ENCODE measurements at places on chromosomes 3 and 15.

DNA sequence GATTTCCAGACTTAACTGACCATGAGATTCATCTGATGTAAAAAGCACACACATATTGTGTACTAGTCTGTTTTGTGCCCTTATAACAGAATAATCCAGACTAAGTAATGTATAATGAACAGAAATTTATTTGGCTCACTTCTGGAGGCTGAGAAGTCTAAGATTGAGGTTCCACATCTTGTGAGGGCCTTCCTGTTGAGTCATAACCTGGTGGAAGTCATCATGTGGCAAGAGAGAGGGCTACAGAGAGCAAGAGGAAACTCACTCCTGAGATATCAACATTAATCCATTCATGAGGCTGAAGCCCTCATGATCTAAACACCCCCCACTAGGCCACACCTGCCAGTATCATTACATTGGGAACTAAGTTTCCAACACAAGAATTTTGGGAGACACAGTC, 977.6 kb downstream of the MCTP2 start:
- no peak for DNase-seq

DNA sequence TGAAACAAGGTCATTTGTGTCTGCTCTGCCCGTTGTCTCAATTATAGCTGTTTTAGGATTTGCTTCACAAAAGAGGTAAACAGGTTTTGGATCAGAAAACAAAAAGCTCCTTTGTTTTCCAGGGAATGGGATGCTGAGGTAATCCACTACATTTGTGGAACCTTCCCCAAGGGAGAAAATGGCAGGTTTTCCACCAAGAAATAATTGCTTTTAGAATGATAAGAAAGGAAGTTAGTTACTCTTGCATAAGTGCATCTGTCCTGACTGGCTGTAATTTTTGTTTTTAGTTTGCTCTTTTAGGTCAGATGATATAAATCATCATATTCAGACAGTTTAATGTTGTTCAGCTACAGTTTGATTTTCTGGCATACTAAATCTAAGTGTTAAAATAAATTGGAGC, 198.5 kb upstream of the COL8A1 start:
- DNase-seq, result no peak

GRCh38 chr3:177813322-177813721, 616.0 kb upstream of the TBL1XR1 start:
- no peak for DNase-seq

GRCh38 chr15:44029003-44029402, 166.1 kb downstream of the FRMD5 start:
- no peak for DNase-seq

GRCh38 chr3:7630351-7630911, 769.5 kb downstream of the GRM7 start:
- DNase-seq, result no peak

GRCh38 chr15:48176957-48177356, 1.1 kb downstream of the MYEF2 start:
- no peak for DNase-seq

- no peak for DNase-seq
These were observed 351.6 kb downstream of the NSUN3 start for GRCh38 chr3:94414418-94414817.

DNA sequence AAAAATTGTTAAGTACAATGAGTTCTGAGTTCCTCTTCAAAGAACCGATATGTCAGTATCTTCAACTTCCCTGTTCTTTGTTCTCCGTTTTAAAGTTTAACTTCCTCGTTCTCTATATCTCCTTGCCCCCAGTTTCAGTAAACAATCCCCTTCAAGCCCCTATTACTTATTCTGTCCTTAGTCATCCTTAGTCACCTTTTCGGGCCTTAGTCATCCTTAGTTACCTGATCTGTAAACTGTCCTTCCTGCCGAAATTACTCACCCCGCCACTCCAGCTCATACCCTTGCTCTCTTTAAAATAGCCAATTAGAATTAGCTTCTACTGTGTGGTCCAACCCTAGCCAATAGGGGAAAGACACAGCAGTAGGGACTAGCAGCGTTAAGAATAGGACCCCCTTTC, 1165.6 kb downstream of the NSUN3 start:
- DNase-seq, result no peak

DNA sequence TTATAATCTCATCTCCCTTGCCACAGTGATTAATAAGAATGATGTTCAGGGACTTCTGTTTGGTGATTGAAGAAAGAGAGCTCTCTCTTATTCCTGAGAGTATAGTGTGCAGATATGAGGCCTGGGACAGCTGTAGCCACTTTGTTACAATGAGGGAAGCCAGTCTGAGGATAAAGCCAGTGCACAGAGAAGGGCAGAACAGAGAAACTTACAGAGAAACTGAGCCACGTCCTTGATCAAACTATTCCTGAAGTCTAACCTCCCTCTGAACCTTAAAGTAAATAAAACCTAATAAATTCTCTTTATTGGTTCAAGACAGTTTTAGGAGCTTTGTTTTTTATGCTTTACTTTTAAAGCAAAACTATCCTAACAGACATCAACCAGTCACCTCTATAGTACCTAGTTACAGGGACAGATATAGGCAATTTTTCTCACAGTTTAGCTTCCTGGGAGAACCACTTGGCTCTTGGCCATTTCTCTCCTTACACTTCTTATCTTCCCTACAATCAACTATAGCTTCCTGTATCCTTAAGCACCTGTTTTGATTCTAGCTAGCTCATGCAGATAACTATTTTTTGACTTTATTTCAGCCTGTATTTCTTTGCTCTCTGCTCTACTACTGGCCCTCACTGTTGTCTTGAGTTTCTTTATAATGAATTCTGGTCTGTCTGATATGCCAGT, 284.4 kb downstream of the SHQ1 start:
- DNase-seq, result no peak

- DNase-seq, result no peak
These were observed 130.7 kb downstream of the ALCAM start for GRCh38 chr3:105497386-105497785.

DNA sequence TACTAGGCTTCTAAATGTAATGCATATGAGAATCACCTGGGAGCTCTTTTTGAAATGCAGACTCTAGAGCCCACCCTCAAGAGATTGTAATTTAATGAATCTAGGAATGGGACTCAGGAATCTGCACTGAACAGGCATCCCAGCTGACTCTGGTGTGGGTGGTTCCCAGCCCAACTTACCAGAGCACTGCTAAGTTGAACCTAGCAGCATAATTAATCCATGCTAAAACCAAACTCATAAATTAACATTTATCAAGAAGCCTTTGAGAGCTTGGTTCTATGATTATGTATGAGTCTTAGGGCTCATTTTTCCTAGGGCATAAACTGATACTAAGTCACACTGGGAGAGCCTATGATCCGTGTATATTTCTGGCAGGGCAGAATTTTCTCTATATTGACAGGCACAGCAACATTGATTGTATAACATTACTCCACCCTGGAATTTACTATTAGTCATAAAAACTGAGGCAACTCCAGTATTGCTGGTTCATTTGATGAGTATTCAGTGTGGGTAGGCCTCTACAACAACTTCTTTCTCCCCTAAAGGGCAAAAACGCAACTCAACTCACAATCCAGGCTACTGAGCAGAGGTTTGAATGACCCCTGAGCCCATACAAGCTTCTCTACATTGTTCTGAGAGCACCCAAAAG, 10.7 kb upstream of the CSTA start:
- no peak for DNase-seq

DNA sequence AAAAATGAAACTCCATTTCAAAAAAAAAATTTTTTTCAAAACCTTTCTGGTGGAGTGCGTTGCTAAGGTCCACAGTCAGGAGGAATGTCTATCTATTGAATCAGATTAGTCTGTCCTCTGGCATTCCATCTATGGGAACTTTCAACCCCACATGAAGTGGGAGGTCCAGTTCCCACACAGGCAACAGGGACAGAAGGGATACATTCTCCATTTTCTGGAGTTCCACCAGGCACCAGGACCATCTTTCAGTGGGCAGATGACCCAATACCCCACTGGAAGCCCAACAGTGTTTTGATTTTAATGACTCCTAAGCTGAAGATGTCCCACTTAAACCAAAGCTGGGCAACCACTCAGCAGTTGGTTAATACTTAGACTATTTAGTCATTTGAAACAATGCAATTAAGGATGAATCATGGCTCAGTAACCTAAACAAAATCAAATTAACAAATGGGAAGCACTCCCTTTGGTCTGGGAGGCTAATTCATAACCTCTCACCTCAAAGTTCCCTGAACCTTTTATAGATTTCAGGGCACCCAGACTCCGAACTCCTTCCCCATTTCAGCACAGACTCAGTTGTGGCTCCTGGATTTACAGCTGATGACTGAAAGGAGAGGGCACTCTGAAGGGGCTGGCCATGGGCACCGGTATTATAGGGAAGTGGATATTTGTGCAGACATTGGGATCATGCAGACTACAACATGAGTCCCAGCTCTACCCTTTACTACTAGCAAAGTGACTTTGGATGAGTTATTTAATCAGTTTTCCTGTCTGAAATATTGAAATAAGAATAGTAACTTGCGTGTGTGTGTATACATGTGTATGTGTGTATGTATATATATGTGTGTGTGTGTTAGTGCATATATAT, 264.3 kb upstream of the LRTM1 start:
- no peak for DNase-seq

DNA sequence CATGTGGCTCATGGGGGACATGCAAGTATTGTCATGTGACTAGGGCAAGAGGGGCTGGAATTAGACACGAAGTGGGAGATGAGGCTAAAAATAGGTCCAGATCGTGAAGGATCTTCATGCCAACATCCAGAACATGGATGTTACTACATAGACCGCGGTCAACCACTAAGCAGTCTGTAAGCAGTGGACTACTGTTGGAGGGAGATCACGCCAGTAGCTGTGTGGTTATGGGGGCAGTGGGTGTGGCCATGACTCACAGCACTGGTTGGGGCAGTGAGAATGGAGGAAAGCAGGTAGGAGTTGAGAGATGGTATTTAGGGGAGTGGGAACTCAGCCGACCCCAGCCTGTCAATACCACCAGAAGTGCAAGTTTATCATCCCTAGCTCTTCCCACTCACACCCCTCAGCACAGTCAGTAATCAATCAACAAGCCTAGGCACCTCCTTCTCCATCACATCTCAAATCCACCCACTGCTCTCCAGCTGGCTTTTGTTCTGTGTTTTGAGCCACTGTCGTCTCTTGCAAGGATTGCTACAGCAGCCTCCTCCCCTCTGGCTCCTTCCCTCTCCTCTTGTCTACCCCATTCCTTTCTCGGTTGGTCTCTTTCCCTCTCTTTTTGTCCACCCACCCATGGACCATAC, 107.2 kb upstream of the ABHD17C start:
- no peak for DNase-seq

- peak; percentile 10 for DNase-seq
These were observed 225.9 kb upstream of the C2CD4B start for GRCh38 chr15:62390791-62391640.

GRCh38 chr15:71455107-71455506, 339.8 kb downstream of the THSD4 start:
- DNase-seq, result no peak

GRCh38 chr3:72728329-72728889, 119.8 kb downstream of the SHQ1 start:
- DNase-seq, result no peak

GRCh38 chr3:77420336-77420735, 380.4 kb downstream of the ROBO2 start:
- DNase-seq, result no peak

GRCh38 chr3:55885721-55886120, 398.6 kb upstream of the WNT5A start:
- DNase-seq, result no peak

GRCh38 chr15:82045179-82045891, 483 bp downstream of the MEX3B start:
- DNase-seq, result peak; percentile 10

GRCh38 chr3:15010664-15011063, 54.5 kb downstream of the MRPS25 start:
- DNase-seq, result no peak

DNA sequence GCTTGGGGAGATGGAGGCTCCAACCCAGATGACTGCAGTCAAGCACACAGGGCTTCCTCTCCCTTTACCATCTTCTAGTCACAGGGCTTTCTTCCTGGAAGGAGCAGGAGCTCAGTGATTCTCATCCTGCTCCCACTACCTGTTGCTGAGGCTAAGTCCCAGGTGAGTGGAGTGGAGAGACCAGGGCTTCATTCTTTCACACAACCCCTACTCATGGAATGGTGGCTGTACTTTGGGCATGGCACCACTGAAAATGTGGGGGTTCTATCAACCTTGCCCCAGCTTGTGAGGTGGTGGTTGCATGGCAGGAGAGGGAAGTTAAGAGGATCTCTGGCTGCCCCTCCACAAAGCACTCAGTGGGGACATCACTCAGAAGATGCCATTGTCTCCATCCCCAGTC, 36.8 kb upstream of the RAD18 start:
- no peak for DNase-seq

- DNase-seq, result no peak
These were observed 190.7 kb upstream of the CD96 start for GRCh38 chr3:111351334-111351733.

DNA sequence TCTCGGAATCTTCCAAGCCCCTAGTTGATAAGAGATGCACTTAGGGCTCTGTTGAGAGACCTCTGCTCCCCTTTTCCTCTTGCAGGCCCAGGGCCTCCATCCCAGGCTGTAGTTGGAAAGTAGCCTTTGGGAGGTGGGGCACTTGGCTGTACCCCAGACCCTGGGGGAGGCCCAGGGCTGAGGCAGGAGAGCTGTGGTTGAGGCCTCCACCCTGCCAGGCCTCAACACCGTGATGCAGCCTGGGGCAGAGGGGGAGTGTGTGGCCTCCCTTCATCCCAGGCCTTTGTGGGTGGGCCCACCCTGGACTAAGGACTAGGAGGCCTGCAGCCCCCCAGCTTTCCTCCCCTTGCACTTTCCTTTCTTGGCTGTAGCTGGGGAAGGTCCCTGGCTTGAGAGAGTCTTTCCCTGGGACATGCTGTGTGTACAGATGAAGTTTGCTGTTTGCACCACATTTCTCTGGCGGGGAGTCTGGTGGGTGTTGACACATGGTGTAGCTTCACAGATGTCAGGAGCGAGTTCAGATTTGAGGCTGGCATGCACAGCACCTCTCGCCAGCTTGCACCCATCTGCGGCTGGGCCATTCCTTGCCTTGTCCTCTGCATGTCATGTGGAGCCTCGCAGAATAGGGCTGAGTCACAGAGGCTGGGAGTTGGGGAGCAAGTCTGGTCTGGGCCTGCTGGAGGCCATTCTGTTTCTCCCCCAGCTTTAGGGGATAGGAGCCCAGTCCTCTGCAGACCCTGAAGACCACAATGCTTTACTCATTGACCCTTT, 13.7 kb downstream of the PLEKHO2 start:
- DNase-seq, result no peak

DNA sequence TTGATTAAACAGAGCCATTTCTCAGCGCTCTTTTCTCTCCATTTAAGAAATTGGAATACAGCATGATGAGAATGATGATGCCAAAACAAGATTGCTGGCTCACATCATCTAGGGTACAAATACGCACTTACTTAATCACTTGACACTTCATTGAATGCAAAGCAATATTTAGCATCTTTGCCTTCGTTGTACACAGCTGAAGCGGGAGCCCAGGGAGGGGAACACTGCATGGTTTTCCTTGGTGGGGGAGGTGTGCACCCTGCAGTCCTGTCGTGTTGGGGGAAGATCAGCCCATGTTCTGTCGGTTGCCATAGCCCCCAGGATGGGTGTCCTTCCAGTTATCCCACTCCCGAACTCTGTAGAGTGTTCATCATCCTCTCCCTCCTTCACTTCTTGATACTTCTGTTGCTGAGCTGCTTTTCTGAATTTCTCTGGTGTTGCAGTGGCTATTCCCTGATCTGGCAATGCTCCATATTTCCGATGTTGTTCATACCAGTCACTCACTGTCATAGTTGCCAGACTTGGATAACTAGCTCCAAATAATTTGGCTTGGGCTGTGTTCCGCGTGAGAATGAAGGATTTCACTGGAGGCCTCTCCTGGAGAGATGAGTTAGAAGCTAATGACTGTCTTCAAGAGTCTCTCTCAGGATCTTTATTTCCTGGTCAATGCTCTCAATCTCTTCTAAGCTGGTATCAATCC, 50.1 kb upstream of the DYNC1LI1 start:
- DNase-seq, result no peak
